M059J (cell line): ENCODE measurements at places on chromosomes 2 and 18.

DNA sequence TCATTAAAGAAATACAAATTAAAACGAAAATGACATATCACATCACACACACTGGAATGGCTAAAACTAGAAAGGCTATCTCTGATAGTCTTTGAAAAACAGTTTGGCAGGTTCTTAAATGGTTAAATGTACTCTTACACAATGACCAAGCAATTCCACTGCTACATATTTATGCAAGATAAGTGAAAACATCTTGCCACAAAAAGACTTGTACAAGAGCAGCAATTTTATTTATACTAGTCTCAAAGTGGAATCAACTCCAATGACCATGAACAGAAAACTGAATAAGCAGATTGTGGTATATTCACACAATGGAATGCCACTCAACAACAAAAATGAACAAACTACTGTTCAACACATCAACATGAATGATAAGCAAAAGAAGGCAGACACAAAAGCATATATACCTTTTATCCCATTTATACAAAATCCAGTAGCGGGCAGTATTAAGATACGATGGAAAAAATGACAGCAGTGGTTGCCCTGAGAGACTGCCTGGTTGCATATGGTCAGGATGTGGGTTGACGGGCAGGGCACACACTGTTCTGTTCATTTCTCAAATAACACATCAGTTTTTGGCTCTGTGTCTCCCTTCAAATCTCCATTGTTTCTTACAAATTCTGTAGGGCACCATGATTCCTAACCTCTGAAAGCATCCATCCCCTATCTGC lies 25.4 kb downstream of the SP100 start:
- peak; percentile 25 for DNase-seq

DNA sequence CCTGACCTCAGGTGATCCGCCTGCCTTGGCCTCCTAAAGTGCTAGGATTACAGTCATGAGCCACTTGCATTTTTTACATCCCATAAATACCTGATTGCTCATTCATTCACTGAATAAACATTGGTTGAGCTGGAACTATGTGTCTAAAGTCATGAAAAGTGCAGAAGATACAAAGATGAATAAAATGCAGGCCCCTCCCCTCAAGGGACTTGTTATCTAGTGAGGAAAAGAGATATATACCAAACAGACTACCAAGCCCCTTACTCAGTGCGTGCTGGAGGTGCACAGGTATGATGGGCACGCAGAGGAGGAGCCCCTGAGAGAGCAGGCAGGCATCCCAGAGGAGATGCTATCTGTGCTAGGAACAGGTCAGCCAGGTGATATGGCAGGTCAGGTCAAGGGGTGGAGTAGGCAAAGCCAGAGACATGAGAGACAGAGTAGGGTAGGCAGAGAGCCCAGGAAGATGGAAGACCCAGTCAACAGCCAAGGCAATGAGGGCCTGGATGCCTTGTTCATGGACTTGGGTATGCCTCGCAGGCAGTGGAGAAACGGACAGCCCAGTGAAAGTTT lies 7.7 kb downstream of the FHL2 start:
- peak; percentile 92 for DNase-seq

- no peak for DNase-seq
These were observed 103.8 kb upstream of the SMIM21 start for GRCh38 chr18:75531212-75531850.

- DNase-seq, result no peak
These were observed 553.0 kb downstream of the DCDC2C start for GRCh38 chr2:4256351-4256750.

DNA sequence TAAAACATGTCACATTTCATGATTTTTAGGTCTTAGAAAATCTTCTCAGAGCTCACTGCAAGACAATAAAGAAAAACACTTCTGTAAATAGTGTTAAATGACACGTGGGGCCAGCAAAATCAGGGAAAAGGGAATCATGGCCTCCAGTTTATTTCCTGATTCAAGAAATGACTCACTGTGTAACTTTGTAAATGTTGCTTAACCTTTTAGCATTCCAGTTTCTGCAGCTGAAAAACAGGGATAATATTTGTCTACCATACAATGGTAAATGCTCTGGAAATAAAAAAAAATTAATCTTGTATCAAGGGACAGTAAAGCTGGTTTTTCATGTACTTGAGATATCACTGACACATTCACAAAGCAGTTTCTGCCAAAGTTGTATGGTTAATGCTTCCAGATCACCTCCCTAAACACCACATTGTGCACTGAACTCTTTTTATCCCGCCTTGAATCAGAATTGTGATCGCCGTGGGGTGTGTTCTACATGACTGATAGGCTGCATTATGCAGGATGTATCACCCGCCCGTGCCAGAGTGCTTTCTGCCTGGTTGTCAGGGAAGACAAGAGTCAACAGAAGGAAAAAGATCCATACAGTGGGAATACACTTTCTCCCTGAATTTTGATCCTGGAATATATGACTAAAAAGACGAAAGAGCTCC lies 238.8 kb downstream of the IKZF2 start:
- peak; percentile 91 for DNase-seq

GRCh38 chr2:31980674-31981356 lies 30.0 kb downstream of the MEMO1 start:
- no peak for DNase-seq

GRCh38 chr2:148545390-148546256 lies 98.9 kb upstream of the EPC2 start:
- DNase-seq, result no peak

- peak; percentile 1 for DNase-seq
These were observed 380.6 kb downstream of the TSN start for GRCh38 chr2:122136056-122136455.

GRCh38 chr2:191481305-191482070 lies 196.4 kb upstream of the NABP1 start:
- DNase-seq, result no peak

- peak; percentile 66 for DNase-seq
These were observed 100.2 kb downstream of the CRIM1 start for GRCh38 chr2:36455788-36456187.

DNA sequence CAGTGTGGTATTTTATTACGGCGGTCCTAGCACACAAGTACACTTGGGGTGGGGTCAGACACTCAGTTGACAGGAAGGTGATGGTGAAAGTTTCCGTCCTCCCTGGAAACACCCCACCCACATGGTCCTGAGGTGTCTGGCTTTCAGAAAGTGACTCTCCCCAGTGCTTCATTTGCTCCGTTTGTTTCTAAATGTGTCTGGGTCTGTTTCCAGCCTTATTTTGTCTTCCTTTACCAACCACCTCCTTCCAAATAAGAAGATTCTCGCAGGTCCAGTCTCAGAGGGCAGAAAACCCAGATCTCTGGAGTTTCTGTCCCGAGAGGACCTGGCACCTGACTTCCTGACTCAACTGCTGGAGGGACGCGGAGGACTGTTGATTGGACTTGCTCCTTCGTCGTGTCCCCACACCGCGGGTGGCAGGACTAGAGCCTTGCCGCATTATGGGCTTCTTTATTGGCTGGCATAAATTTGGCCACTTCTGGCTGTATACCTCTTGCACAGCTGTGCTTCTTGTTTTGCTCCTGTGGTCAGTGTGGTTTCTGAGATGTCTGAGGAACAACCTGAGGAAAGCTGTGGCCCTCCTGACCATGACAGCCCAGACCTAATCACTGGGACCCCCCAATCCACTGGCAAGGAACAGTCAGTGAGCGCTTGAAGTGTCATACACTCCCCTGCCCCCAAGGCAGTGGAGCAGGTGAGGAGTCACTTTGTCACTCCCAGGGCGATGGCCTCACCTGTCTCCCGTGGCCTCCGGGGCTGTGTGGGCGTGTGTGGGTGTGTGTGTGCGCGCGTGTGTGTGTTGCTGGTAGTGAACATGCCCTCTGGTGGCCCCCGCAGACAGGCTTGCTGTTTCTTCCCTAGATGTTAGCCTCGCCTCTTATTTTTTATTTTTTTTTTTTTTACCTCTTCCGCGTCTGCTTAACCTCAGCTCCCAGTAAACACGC lies 45.6 kb downstream of the MEX3C start:
- no peak for DNase-seq

- DNase-seq, result no peak
These were observed 8.7 kb downstream of the SPOPL start for GRCh38 chr2:138510319-138510718.

DNA sequence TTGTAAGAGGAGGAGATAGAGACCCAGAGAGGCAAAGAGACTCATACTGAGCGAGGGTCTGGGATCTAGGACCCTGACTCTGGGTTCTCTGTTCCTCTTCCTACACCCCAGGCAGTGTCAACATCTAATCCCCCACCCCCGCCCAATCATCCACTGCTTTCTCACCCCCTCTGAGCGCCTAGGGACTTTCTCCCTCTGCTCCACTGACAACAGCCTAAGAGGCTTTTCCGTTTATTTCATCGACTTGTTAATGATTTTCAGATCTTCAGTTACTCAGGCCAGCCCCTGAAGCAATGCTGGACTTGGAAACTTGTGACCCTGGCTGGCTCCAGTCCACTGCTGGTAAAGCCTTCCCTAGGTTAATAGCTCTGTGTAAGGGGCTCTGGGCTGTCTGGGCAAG lies 65.1 kb downstream of the TFCP2L1 start:
- no peak for DNase-seq

GRCh38 chr2:46045888-46046287 lies 251.3 kb upstream of the EPAS1 start:
- DNase-seq, result peak; percentile 37

- no peak for DNase-seq
These were observed 173.3 kb downstream of the TMEM247 start for GRCh38 chr2:46652514-46653170.

GRCh38 chr2:202545523-202545922 lies 89.2 kb upstream of the FAM117B start:
- DNase-seq, result no peak

DNA sequence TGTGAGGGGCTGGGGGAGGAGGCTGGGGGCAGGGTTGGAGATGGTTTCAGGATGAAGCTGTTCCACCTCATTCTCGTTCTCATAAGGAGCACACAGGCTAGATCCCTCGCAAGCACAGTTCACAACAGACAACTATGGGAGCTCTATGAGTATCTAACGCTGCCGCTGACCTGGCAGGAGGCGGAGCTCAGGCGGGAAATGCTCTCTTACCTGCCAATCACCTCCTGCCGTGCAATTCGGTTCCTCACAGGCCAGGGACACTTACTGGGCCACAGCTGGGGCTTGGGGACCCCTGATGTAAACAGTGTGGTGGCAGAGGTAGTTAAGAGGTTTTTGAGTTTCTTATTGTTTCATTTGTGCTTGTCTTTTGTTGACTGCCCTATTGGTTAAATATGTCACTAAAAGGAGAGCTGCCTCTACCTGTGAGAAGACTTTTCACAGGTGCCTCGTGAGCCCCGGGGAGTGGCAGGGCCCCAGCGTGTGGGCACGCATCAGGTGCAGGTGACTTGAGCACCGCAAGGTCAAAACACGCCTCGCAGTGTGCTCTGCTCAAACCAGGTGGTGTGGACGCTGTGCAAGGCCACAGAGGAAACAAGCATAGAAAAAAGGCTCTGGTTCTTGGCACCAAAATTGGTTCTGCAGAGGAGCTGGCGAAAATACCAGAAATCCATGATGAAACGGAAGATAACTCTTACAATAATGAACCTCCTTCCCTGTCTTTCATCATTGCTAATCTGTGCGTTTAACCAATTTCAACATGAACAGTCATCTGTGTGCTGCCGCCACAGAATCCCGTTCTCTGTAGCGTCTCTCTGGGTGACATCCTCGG lies 10.2 kb downstream of the MLPH start:
- no peak for DNase-seq

DNA sequence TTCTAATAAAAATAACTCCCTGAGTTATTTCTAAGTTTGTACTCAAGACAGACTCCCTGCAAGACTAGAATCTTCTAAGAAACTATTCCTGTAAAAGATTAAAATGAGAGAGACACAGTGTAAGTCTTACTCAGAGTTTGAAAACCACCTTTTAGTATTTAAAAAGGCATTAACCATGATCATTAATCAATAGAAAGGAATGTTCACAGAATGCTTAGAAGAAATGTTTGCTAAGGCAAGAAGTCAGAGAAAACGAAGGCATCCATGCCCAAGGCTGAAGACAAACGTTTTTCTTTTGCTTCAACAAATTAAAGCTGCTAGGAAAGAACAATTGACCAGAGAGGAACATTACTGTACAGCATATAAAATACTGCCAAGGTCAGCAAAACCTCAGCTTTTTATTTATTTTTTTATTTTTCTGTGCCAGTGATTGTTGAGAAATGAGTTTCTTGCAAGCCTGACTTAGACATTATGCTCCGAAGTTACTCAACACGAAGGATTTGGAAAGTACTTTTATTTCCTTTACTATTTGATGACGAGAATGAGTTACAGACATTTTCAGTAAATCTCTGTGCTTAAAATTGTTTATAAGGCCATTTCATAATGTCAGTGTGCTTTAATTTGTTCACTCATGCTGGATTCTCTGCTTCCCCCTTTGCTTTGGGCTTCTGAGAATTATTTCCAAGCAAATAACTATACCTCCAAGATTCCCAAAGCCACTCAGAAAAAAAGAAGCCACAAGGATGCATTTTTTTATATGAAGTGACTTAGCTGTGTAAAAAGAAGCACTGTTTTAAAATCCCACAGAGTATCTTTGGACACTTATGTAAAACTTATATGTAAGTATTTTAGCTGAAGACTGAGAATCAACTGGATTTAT lies 20.5 kb downstream of the RND3 start:
- peak; percentile 69 for DNase-seq

GRCh38 chr2:119240311-119241204 lies 16.9 kb downstream of the STEAP3 start:
- peak; percentile 90 for DNase-seq

- peak; percentile 55 for DNase-seq
These were observed 370.0 kb downstream of the SLC4A3 start for GRCh38 chr2:219997341-219997851.

- DNase-seq, result no peak
These were observed 20.1 kb downstream of the CPSF3 start for GRCh38 chr2:9443526-9443925.

GRCh38 chr18:39318008-39318407 lies 1752.4 kb upstream of the CELF4 start:
- DNase-seq, result no peak

DNA sequence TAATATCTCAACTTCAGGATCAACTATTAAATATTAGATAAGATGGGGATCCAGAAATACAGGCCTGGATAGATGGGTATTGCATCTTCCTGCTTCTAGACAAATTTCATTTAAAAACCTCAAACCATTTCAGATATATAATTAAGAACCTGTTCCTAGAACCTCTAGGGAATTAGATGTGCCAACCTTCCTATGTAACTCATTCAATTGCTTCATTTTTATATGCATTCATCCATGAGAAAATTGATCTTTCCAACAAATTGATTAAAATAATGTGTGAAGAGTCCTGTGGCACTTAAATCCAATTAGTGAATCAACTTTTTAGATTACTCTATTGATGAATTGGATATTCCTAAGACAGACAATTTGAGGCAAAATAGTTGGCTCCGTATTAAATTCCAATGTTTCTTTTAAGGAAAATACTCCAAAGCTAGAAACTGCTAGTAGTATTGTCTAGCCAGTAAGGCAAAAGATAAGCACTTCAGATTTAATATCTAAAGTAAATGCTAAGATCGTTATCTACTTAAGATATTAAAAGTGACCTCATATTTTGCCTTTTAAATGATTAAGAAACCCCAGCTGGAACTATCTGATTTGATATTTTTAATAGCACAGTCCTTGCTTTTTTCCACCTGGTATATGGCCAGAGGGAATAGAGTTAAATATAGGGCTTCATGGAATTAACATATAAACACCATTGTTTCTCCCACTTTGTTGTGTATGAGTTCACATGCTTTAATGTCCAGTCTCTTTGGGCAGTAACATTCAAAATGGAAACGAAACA lies 35.8 kb downstream of the DARS1 start:
- no peak for DNase-seq
